ENCODE measurements at places on chromosomes 5 and 9.

GRCh38 chr5:12691330-12691729 lies 787.1 kb upstream of the CTNND2 start:
- DNase-seq: no peak

- no peak for DNase-seq
These were observed 1020.0 kb upstream of the ARRDC3 start for GRCh38 chr5:92402956-92403702.

- peak; percentile 13 for DNase-seq
These were observed 1.1 kb downstream of the PPIC start for GRCh38 chr5:123035360-123035917.

DNA sequence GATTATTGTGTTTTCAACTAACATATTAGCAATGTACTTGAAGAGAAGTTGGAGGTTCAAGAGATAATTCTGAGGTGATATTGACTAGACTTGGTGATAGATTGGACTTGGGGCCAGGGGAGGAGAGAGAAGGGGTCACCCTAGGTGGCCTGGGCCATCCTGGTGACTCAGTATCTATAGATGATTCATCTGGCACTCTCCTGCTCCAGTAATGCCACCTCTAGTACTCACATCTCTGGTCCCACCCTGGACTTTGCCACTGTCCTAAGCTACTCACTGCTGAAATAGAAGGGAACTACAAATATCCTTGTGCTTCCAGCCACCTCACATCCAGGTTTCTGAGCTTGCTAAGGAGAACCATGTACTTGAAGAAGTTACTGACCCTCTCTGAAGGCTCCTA lies 249.9 kb downstream of the ARRDC3 start:
- no peak for DNase-seq

GRCh38 chr5:168434746-168435321 lies 51.4 kb upstream of the RARS1 start:
- no peak for DNase-seq

GRCh38 chr5:32206509-32207354 lies 32.6 kb upstream of the GOLPH3 start:
- no peak for DNase-seq

DNA sequence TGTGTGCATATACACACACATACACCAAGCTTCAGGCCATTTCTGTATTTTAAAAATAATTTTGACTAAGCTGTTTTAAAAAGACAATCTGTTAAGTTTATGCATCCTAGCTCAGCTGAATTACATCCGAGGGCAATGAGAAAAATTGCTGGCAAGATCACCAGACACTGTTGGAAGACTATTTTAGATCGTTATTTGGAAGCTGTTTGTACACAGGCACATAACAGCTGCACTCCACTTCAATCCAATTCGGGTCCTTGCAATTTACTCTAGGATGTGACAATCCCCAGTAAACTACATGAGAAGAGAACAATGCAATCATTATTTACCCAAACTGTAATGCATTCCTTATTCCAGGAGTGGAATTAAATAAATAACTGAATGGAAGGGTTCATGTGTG lies 79.3 kb upstream of the RASA1 start:
- DNase-seq: no peak

- DNase-seq: no peak
These were observed 243.6 kb downstream of the AP3B1 start for GRCh38 chr5:78050888-78051287.

GRCh38 chr5:36392818-36393217 lies 91.1 kb upstream of the RANBP3L start:
- no peak for DNase-seq

GRCh38 chr9:81635521-81636254 lies 53.7 kb downstream of the TLE1 start:
- DNase-seq: no peak

GRCh38 chr5:174325431-174325830 lies 279.9 kb downstream of the NSG2 start:
- DNase-seq: no peak

- DNase-seq: no peak
These were observed 55.3 kb downstream of the MAPKAP1 start for GRCh38 chr9:125651576-125652232.

DNA sequence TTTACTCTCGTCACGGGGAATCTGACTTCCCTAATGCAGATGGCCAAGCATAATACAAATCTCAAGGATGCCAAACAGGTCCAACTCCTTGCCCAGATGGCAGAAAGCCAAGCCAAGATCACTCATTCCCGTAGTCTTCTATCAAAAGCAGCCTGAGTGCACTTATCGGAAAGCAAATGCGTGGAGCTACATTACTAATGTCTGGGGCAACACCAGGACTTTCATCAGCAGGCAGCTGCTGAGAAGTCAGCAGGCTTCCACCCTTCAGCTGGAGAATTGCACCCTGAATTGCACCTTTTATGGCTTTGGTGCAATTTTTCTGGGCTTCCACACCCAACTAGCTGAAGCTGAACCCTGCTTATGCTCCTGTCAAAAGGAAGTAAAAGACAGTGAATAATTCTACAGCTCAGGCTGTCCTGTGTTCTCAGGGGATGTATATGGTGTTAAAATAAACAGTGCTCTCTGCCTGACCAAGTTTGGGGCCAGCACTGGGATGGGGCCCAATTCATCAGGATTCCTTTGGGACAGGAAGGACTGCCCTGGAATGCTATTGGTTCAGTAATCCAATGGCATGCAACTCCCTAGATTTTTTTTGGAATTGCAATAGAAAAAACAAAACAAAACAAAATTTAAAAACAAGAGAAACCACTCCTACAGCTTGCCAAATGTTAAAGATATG lies 92.6 kb downstream of the DPYSL3 start:
- no peak for DNase-seq

DNA sequence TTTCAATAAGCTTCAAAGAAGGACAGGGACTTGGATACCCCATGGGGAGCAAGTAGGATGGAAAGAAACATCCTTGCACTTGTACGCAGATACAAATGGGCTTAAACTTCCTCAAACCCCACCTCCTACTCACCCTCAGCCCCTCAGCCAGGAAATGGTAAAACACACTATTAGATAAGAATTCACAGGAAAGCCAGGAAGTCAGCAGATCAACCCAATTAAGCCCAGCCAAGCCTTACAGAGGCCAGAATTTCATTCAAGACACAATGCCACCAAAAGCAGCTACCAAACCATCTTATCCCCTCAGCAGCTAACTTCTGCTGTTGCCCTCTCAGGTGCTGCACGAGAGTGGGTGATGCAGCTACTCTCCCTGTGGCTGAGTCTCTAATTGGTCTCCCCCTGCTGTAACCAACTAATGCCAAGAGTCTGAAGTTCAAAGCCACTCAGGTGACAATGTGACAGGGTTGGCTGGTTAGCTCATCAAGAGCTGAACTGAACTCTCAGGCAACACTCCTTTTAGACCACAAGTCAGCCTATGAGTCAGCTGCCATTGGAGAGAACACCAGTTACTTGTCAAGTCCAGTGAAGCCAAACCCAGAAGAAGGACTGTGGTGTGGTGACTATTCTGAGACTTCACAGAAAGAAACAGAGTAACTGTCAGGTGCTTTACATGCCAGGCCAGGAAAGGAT lies 201.9 kb downstream of the ZNF608 start:
- no peak for DNase-seq

GRCh38 chr9:28407351-28407750 lies 834.1 kb upstream of the C9orf72 start:
- no peak for DNase-seq

DNA sequence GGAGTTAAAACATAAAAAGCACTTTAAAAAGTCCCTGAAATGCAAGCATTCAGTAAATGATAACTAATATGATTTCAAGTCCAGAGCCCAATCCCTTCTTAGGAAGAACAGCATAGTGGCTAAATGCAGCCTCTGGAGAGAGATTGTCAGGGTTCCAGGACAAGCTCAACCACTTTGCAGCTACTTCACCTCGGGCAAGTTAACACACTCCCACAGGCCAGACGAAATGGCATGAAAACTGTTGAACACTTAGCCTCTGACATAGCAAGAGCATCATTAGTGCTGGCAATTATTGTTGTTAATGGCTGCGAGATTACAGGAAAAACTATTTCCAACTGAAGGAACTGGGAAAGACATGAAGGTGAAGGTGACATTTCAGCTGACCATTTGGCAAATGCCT lies 205.8 kb downstream of the GRIA1 start:
- no peak for DNase-seq

GRCh38 chr9:89811356-89811755 lies 206.5 kb downstream of the GADD45G start:
- no peak for DNase-seq

- DNase-seq: no peak
These were observed 155.4 kb downstream of the CEMIP2 start for GRCh38 chr9:71612889-71613288.

- no peak for DNase-seq
These were observed 20.1 kb downstream of the TTC1 start for GRCh38 chr5:160029004-160029403.

DNA sequence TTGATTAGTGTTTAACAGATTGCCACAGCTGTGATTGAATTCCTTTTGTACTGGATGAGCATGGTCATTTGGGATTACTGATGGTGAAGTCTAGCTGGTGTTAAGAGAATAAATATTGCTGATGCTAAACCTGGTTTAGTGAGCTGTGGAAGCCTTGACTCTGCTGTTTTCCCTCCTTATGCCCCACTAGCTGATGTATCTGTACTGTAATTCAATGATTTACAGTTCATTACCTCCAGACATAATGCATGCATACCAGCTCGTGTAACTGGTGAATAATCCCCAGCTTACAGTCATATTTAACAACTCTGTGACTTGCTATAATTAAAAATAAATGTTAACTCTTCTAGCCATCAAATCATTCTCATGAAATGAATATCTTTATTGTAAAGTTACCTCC lies 1.7 kb upstream of the CMYA5 start:
- DNase-seq: no peak

DNA sequence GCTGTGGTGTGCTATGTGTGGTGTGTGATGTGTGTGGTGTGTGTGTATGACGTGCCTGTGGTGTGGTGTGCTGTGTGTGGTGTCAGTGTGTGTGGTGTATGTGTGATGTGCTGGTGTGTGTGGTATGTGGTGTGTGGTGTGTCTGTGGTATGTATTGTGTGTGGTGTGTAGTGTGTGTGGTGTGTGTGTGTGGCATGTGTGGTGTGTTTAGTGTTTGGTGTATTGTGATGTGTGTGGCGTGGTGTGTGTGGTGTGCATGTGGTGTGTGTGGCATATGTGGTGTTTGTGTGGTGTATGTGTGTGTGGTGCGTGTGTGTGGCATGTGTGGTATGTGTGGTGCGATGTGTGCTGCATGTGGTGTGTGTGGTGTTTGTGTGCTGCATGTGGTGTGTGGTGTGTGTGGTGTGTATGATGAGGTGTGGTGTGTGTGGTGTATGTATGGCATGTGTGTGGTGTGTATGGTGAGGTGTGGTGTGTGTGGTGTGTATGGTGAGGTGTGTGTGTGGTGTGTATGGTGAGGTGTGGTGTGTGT lies 18.3 kb upstream of the RNU6ATAC start:
- no peak for DNase-seq

GRCh38 chr5:60277941-60278340 lies 384.4 kb upstream of the PDE4D start:
- no peak for DNase-seq

DNA sequence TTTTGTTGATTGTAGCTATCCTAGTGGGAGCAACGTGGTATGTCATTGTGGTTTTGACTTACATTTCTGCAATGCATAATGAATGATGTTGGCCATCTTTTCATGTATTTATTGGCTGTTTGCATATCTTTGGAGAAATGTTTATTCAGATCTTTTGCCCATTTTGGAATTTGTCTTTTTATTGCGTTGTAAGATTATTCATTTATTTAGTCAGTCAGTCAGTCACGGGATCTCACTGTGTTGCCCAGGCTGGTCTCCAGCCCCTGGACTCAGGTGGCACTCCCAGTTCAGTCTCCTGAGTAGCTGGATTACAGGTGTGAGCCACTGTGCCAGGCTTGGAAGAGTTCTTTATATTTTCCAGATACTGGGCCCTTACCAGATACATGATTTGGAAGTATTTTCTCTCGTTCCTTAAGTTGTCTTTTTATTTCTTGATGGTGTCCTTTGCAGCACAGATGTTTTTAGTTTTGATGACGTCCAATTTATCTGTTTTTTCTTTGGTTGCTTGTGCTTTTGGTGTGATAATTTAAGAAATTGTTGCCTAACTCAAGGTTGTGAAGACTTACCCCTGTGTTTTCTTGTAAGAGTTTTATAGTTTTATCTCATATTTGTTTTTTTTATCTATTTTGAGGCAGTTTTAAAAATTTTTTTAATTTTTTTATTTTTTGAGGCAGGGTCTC lies 67.1 kb downstream of the EHMT1 start:
- no peak for DNase-seq

GRCh38 chr9:121284733-121285451 lies 16.9 kb downstream of the GSN start:
- no peak for DNase-seq

DNA sequence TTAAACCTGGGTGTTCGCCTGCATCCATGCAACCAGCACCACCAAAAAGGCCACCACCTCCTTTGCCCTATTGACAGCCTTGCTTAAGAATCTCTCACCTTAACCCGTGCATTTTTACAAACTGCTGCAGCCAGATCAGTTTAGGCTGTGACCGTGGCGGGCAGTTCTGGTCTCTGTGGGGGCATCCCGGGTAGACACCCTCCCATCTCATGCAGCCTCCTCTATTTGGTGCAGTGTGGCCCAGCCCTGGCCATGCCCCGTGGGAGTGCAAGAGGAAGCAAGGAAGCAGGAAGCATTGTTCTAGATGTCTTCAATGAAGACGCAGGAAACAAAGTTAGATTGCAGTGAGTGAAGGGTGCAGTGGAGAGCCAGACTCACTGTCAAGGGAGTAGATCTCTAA lies 108.8 kb upstream of the MVB12B start:
- DNase-seq: no peak

DNA sequence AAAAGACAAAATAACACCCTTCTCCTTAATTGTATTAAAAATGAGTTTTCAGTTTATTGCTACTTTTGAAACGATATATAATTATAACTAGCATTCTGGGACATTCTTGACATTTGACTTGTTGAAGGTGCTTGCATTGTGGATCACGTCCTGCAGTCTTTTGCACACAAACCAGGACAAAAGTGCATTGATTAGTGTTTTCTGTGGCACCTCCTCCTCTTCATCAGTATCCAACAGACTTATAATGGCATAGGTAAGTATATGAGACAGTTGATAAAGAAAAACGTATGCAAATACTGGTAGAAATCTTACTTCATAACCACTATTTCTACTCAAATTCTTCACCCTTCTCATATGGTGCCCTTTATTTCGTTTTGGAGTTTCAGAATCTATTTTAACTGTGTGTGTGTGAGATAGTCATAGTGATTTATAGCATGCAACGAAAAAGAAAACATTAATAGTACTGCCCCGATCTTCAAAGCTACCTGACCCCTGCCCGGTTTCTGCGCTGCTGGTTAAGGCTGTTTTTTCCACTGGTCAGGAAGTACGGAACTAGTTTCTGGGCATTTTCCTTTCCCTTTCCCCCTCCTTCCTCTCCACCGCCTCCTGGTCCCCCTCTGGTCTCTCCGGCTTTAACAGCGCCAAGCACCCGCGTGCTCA lies 639 bp upstream of the RASA1 start:
- no peak for DNase-seq

DNA sequence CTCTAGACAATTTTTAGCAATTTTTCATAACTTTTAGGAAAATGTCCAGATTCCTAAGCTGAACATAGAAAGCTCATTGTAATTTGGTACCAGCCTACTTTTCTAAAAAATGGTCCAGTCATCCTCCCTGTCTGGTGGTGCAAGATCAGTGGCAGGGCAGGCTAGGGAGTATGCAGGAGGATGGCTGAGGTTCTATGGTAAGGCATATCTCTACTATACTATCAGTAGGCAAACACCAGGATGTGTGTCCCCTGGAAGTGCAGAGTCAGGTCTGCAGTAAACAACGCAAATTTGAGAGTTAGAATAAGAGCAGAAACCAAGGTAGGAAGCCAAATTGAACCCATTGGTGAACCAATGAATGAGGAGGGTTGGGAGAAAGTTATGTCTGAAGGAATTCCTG lies 22.8 kb upstream of the RFX3 start:
- DNase-seq: no peak
